Muscle of leg (tissue), 16 donors: ENCODE measurements at places on chromosomes 1 and 21.
A peak's percentile ranks its signal among the peaks of the same experiment; 100 is the strongest.

- no peak for DNase-seq
Observed at GRCh38 chr1:27529704-27530018, 39.7 kb upstream of the WASF2 start.

DNA sequence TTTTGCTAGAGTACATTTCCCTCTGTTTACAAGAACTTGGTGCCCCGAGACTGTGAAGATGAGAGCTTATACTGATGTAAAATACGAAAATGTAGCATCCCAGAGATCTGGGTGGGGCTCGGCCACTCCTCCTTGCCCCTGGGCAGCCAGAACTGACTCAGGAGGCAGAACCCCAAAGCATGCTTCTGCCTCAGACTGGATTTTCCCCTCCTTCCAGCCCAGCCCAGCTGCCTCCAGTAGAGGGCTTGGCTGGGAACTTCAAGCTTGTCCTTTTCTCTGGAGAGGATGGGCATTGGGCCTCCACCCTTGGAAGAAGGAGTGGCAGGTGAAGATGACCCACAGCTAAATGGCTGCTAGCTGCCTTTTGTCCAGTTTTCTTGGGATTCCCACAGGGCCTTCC lies 24.3 kb upstream of the BTG2 start:
- no peak for DNase-seq

GRCh38 chr21:33027401-33028286 lies 1.9 kb downstream of the OLIG2 start:
- no peak for DNase-seq

GRCh38 chr1:200038981-200039848 lies 11.7 kb downstream of the NR5A2 start:
- no peak for DNase-seq

GRCh38 chr1:109661391-109661790 lies 5.5 kb downstream of the GSTM4 start:
- DNase-seq, result no peak

DNA sequence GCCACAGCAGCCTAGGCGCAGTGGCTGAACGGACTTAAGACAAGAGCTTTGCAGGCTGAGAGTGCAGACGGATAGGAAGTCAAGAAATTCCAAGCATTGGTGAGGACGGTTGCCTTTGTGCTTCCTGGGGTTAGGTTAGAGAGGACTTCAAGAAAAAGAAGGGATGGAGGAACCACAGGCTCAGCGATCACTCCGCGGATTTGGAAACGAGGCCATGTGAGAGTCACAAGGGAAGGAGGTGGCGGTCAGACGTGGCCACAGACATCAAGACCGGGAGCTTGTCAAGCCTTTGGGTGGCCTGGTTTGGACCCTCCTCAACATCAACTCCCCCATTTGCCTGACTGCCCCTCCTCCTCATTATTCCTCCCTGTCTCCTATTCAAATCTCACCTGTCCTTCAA lies 62.3 kb downstream of the NID1 start:
- no peak for DNase-seq

DNA sequence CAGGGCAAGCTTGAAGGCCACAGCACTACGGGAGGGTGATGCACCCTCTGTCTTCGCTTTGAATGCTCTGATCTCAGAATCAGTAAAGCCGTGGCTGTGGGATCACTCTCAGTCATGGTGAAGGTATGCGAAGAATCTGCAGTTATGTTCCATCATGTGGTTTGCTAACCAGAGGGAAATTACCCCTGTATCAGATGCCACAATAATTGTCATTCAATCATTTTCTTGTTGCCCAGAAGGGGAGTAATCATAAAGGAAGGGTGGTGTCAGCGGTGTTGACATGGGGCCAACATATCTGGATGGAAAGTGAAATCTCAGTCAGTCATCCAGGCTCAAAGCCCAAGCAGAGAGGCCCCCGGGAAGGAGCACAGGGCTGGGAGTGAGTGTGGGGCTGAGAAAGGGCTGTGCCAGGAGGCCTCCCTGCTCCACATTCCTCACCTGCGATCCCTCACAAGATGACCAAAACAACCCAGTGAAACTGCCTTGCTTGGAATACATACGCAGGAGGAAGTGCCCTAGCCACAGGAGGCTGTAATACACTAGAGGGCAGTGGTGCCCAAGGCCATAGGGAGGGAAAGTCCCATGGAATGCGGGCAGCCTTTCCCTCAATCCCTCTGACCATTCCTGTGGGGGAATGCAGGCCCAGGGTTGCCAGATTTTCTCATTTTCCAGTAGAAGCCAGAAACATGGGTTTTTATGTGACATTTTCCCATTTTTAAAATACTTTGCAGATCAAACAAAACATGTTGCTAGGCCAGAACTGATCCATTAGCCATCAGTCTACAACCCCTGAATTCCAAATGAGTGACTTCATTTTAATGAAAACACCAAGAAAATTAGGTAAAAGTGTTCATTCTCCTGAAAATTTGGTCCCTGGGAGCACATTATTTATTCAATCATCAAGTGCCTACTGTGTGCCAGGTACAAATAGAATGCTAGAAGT lies 95.7 kb upstream of the VANGL1 start:
- DNase-seq, result peak; percentile 80

- no peak for DNase-seq
Observed at GRCh38 chr21:41634211-41634694, 126.3 kb upstream of the TMPRSS2 start.

GRCh38 chr1:238384381-238384780 lies 493.7 kb upstream of the ZP4 start:
- no peak for DNase-seq

GRCh38 chr1:169119405-169119804 lies 12.9 kb downstream of the ATP1B1 start:
- no peak for DNase-seq

GRCh38 chr1:190377991-190378390 lies 99.7 kb downstream of the BRINP3 start:
- DNase-seq, result no peak

GRCh38 chr1:236091933-236092318 lies 27.0 kb upstream of the NID1 start:
- DNase-seq, result no peak
